Umbilical cord (tissue), 2 donors: ENCODE measurements at places on chromosomes 6 and 20.
A peak's percentile ranks its signal among the peaks of the same experiment; 100 is the strongest.

DNA sequence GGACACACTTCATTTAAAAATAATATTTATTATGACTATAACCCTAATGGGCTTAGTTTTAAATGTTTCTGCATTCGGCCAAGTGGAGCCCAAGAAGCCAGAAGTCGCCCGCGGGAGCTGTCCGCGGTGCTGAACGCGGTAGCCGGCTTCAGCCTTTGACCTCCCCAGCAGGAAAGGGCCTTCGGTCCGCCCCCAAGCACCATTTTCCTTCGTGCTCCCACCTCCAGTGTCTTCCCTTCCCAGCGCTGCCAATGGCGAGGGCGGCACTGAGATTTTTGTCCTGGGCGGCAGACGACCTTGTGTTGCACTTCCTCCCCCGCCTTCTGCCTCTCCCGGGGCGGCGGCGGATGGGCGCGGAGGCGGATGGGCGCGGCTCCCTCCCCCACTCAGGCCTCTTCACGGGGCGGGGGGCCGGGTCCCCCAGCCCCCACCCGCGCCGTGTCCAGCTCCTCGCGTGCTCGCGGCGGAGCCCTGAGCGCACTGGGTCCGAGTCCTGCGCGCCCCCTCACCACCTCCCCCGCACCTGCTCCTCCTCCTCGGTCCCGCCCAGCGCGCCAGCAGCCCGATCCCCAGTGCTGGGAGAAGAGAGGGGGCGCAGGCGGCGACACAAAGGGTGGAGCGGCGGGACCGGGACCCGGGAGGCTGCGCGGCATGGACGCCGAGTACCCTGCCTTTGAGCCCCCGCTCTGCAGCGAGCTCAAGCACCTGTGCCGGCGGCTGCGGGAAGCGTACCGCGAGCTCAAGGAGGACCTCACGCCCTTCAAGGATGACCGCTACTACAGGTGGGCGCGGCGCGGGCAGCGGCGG, 23.6 kb upstream of the TMEM181 start:
- peak; percentile 81 for DNase-seq

DNA sequence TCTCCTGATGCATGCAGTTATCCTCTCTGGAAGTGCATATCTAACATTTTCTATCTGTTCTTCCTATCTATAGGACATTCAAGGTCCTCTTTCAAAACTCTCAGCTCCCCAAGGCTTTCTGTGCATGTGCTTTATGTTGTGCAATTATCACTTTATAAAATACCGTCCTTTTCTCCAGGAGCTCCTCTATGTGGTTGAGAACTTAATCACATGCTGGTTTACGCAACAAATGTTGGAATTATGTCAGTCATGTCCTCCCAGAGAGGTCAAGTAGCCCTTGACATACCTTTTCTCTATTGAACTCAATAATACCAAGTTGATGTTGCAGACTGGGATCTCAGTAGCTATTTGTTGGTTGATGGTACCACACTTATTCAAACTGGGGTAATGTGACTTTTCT, 388.4 kb downstream of the BTBD3 start:
- DNase-seq, result no peak

GRCh38 chr6:6225885-6226529, 94.5 kb downstream of the F13A1 start:
- DNase-seq, result no peak

DNA sequence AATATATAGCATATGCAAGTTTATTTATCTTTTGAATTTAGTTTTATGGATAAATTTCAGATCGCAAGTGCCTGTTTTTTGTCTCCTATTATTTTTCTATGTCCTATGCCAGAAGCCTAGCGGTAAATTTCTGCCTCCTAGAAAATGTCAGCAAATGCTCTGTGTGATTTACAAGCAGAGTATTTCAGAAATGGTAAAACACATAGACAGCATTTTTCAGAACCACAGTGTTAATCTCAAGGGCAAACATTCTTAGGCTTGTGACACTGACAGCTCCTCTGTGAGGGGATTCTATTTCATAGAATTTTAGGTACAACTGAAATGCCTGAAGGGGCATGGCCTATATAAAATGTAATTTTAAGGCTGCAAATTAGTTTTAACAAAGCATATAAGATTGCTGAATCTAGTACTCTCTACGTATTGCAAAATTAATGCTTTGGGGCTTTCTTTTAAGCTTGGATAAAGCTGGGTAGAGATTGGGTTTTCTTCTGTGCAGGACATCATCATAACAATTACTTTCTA, 89.9 kb upstream of the PTCHD4 start:
- DNase-seq, result peak; percentile 79

DNA sequence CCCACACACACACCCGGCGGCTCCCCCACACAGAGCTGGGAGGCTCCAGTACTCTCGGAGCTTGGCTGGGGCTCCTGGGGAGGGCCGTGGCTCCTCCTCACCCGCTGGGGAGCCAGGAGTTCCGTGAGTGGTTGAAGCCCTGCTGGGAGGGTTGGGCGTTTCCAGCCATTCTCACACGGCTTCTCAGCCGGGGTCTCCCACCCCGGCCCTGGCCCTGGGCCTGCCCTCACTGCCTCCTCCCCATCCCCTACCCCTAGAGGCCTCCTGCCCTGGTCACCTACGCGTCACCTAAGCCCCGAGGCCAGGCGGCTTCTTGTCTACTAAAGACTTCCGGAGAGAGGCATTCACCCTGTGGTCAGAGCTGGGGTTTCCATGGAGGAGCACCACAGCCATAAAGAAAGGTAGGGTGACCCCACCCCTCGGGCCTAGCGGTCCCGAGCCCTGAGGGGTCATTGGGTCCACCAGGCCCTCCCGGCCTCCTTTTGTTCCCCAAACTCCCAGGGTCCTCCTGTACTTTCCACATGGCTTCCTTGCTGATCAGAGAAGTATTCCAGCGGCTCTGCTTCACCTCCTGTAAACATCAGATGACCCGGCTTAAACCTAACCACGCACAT, 99.3 kb downstream of the TTLL2 start:
- DNase-seq, result no peak

DNA sequence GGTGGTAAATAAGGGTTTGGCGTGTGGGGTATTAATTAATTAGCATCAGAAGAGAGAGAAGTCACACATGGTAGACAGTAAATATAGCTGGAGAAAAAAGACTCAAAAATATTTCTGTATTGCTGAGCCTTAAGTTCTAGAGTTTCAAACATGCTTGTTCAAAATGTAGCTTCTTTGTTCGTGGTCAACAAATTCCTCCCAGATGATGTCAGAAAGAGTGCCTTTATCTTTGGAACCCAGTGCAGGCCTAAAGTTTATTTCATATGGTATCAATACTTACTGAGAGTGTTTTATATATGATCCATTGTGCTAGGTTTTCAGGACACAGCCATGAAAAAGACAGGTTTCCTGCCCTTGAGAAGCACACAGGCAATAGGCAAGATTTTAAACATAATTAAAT, 18.3 kb downstream of the MARCKS start:
- DNase-seq, result no peak

GRCh38 chr6:28537509-28538140, 11.9 kb downstream of the GPX5 start:
- no peak for DNase-seq
